Activated T-helper 9 cell treated with anti-CD3 and anti-CD28 coated beads, Interleukin-2, amount 50 U/mL, for 16 hours (primary cell): ENCODE measurements at places on chromosomes 3 and 15.

DNA sequence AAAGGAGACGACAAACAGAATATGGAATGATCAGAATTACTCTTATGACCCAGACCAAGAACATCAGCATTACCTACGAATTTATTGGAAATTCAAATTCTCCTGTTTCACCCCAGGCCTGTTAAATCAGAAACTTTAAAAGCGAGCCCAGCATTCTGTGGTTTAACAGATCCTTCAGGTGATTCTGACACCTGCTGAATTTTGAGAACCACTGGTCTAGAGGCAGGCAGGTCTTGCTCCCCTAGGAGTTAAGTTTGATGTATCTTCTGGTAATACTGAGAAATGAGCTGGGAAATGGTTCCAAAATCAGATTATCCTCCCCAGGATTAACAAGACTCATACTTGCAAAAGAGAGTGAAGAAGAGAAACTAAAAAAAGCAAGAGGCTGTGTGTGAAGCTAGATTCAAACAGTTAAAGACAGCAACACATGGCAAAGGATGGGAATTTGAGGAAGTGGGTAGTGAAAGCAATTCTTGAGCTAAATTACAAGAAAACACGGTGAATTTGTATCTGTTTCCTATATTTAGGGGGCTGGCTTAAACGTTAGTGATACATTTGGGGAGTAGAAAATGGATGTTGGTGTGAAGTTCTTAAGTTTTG lies 66.0 kb downstream of the FLNB start:
- no peak for DNase-seq

- no peak for DNase-seq
Observed at GRCh38 chr3:144821583-144821982, 850.0 kb downstream of the DIPK2A start.

DNA sequence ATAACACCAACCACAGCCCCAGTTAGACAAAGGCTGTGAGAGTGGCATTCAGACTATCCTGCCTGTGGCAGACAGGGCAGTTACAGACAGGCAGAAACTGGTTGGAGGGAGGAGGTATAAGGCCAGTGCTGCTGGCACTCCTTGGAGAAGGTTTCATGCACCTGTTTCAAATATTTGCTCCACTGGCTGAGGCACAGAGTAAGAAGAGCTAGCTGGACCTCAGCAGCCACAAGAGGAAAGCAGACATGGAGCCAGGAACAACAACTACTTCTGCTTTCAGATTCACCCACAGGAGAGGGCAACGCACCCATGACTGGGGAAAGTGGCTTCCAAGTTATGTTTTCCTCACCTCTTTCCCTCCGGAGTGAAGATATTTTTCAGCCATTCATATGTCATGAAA lies 11.5 kb upstream of the PRKAR2A start:
- DNase-seq = no peak

DNA sequence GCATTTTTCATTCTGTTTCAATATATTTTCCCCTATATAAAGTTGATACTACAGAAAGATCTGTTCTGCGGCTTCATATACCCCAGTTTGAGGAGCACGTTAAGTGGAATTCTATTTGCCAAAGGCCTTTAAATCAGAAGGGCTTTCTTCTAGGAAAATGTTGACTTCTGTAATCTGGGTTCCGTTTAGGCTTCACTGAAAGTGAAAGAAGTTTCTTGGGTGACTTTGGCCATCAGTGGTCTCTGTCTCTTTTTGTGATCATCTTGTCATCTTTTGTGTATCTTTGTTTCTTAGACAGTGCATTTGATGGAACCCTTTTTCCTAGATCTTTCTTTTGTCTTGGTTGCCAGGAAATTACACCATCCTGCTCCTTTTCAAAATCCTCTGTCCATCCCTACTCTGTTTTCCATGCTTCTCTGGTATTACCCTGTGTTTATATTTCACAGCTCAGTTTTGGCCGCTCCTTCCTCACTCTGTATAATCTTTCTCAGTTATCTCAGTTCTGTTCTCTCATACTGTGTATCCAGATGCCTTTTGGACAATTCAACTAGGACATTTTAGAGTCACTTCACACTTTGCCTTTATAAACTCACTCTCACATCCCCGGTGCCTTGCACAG lies 40.7 kb upstream of the MAP3K13 start:
- no peak for DNase-seq

DNA sequence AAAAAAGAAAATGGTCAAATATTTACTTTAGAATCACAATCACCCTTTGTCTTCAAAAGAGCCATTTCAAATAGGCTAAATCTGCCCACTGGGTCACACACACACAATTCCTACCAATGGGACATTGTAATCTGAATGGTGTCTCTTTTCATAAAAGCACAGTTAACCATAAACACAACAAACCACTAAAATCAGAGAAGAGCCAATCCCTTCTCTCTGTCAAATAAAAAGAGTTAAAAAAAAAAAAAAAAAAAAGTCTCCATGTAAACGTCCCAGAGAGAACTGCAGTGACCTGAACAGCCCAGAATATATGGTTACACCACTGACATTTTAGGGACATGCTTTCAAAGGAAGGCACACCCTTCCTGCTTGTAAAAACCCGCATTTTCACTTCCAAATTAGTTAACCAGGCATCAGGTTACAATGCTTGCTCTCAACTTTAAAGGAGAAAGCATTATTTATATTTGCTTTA lies 63.7 kb downstream of the PRICKLE2 start:
- DNase-seq = no peak

DNA sequence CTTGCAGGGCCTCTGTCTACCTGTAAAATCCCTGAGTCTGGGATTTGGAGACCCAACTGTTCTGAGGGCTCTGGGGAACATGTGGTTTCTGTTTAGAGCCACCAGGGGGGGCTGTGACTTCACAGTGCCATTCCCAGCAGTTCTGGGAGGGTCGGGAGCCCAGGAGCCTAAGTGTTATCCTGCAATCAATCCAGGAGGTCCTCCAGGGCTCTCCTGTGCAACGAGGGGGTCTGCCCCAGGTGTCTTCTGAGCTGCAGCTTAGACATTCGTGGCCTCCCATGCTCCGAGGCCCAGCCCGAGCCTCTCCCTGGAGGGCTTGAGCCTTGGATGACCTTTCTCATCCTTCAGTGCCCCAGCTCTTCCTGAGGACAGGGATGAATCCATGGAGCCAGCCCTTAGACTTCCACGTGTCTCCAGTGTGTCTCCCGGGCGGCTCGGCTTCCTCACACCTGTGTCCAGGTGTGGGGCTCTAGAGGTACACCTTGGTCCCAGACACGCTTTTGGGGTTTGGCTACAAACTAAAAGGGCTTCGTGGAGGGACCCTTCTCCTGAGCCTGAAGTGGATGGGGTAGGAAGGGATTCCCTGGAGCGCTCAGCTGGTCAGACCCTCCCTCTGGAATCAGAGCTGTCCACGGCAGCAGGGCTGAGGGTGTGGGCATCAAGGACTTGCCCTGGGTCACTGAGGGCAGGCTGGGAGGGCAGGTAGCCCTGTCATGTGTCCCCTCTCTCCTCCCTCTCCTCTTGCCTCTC lies 20.3 kb upstream of the ABTB1 start:
- DNase-seq = no peak

GRCh38 chr3:74613521-74614106 lies 845 bp downstream of the CNTN3 start:
- DNase-seq = no peak

DNA sequence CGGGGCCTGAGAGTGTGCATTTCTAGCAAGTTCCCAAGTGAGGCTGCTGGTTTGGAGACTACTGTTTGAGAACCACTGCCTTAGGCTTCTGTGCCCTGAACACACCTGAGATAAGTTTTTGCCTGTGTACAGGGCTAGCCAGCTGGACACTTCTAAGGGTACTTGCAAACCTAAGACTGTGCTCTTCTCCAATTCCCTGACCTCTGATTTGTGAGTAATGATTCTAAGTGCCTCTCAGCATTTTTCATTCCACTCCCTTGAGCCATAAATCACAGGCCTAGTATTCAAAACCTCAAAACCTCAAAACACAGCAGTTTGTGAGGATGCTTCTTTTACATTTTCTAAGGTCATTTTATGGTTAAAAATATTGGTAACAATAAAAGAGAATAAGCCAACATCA lies 148.4 kb downstream of the CHST2 start:
- DNase-seq = no peak

DNA sequence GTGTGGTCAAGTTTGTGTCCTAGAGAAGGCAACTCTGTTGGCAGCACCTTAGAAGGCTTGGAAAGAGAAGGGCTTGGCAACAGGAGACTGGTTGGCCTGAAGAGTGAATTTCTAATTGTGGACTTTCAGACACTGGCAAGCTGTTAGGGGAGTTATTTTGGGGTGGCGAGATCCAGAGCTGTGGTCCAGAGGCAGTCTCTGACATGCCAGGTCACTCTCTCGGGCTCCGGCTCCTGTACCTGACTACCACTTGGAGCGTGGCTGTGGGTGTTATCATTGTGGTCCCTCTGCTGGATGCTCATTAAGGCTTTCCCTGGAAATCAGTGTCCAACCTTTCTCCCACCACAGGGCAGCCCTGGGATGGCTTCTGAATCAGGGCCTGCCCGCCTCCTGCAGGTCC lies 209.0 kb downstream of the SLCO3A1 start:
- DNase-seq = no peak

DNA sequence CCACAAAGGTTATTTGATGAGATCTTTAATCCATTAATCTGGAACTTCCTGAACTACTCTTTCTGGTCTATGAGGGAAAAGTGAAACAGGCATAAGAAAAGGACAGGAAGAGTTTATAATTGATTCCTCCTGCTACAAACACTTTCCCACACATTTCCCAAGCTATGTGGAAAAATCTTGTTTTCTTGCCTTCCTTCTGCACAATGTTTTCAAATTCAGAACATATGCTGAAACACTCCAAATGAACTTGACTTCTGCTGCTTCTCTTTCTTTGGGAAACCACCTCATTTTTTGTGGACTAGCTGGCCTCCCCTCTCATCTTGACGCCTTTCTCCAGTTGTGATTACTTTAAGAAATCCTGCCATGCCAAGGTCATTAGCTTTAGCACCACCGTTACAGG lies 100.7 kb upstream of the PTPRG start:
- no peak for DNase-seq

- DNase-seq = no peak
Observed at GRCh38 chr15:56248311-56248992, 4.8 kb upstream of the RFX7 start.

GRCh38 chr3:126152458-126152857 lies 27.9 kb downstream of the ALDH1L1 start:
- no peak for DNase-seq

GRCh38 chr3:174169736-174170135 lies 689.4 kb upstream of the NAALADL2 start:
- DNase-seq = no peak

DNA sequence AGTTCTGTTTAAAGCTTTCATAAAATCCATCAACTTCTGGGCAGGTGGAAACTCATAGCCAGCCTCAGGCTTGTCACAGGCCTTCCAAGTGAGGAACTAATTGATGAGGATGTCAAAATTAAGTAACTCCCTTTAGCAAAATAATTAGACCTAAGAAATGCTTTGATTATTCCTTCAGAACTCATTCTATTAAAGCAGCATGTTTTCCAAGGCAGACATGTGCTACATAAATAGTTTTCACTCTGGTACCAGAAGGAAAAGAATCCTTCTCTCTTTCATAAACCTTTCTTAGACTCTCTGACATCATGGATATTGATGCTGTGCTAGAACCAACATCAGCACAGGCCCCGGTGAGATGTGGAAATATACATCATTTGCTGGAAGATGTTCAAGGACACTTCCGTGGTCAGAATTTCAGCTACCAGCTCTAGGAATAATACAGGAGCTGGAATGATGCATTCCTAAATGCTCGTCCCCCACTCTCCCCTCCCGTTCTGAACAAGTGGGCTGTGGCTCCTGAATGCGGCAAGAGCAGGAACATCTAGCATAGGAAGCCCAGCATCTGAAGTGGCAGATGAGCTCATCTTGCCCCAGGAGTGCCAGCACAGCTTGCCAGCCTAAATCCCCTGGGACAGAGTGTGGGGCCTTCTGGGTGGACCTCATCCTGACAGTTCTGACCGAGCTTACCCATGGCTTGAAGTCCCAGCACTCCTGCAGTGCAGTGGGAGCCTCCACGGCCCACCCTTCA lies 82.4 kb downstream of the WWTR1 start:
- no peak for DNase-seq

- DNase-seq = no peak
Observed at GRCh38 chr3:62662677-62663076, 212.5 kb downstream of the CADPS start.

DNA sequence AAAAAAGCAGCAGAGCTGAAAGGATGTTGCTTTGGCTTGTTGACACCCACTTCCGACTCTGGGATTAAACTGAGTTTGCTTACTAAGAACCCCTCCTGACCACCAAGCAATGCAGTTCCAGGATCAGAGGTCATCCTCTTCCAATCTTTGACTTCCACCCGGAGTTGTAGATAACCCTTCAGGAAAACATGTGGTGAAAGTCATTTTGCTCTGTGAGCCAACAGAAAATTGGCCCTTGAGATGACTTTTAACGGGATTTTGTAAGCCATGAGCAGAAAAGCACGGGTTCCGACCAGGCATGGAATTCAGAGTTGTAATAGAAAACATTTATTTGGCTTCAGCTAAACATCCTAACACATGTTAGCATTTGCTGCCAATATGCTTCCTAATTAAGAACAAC lies 171.6 kb upstream of the NR2F2 start:
- no peak for DNase-seq

DNA sequence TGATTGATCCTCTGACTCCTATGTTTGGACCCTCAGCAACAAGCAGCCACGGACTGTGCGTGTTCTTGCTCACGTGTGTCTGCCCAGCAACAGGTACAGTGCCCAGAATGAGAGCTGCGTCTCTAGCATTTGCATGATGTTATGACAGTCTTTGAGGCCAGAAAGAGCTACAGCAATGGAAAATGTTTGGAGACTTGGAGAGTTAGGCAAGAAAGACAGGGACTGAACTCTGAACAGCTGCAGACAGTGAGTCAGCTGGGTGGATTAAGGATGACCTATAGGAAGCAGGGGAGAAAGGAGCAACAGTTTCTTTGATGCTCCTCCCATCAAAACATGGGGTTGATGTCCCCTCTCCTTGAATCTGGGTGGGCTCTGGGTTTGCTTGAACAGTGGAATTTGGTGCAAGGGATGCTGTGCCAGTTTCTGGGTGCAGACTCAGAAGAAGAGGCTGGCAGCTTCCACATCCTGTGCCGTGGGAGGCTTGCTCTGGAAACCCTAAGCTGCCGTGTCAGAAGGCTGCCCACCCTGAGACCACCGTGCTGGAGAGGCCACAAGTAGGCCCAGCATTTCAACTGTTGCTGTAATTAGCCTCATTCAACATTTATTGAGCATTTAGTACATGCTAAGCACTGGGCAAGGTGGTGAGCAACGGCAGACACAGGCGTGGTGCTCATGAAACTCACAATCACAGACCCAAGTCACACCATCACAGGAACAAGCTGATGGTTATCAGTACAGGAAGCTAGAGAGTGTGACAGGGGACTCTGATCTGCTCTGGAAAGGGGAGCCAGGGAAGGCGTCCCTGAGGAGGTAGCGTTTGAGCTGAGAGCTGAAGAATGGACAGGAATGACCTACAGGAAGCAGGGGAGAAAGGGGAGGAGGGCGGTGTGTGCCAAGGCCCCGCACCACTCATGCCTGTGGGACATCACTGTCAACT lies 21.7 kb downstream of the CCR9 start:
- no peak for DNase-seq

GRCh38 chr3:5634411-5634810 lies 446.9 kb downstream of the EDEM1 start:
- DNase-seq = no peak

- no peak for DNase-seq
Observed at GRCh38 chr15:70664494-70664893, 98.9 kb downstream of the UACA start.
